Effector memory CD8-positive, alpha-beta T cell (primary cell): ENCODE measurements at places on chromosomes 12 and 14.

DNA sequence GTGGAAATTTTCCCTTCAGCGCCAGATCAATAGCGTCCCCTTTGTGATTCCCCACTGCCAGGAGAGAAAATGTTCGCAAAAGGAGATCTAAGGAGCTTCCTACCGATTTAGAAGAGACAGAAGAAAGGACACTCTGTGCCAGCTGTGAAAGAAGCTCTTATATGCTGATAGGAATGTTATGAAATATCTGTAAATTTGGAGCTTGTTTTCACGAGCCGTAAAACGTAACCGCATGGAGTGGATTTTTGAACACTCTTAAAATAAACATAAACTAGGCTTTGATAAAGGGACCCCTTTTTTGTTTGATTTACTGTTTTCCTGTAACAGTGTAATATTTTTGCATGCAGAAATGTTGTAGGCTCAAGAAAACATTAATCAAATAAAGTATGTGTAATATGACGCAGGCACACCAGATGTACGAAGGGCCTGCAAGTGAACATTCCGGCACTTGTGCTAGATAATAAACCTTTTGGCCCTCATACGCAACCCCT is 346.8 kb downstream of the ETNK1 start:
- no peak for DNase-seq

- DNase-seq, result no peak
These were observed 63.3 kb downstream of the SUSD6 start for GRCh38 chr14:69674546-69675244.

GRCh38 chr14:49306152-49306751 is 279.9 kb downstream of the RPS29 start:
- no peak for DNase-seq

- DNase-seq, result no peak
These were observed 5.5 kb upstream of the OAS1 start for GRCh38 chr12:112901271-112901670.

GRCh38 chr14:104519721-104520120 is 59.8 kb upstream of the C14orf180 start:
- no peak for DNase-seq

GRCh38 chr12:46386360-46386867 is 13.8 kb upstream of the SLC38A2 start:
- DNase-seq, result no peak
